Activated gamma-delta T cell treated with anti-CD3 and anti-CD28 coated beads, Interleukin-2, amount 50 U/mL, for 16 hours (primary cell): ENCODE measurements at places on chromosomes 2 and 18.
A peak's percentile ranks its signal among the peaks of the same experiment; 100 is the strongest.

DNA sequence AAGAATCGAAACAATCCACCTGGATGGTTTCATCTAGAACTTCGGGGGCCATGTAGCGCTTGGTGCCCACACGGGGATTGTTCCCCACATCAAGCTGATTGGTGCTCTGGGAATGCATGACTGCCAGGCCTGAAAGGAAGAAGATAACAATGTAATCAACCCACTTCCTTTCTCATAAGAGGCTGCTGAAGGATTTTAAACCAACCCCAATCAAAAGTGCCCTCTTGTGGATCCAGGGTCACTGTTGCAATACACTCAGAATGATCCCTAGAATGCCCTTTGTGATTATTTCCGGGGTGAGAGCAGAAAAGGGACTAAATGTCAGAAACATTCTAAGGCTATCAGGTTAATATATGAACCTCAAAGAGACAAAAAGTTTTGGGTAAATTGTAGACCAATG, 115.2 kb downstream of the ACVR1 start:
- DNase-seq, result no peak

DNA sequence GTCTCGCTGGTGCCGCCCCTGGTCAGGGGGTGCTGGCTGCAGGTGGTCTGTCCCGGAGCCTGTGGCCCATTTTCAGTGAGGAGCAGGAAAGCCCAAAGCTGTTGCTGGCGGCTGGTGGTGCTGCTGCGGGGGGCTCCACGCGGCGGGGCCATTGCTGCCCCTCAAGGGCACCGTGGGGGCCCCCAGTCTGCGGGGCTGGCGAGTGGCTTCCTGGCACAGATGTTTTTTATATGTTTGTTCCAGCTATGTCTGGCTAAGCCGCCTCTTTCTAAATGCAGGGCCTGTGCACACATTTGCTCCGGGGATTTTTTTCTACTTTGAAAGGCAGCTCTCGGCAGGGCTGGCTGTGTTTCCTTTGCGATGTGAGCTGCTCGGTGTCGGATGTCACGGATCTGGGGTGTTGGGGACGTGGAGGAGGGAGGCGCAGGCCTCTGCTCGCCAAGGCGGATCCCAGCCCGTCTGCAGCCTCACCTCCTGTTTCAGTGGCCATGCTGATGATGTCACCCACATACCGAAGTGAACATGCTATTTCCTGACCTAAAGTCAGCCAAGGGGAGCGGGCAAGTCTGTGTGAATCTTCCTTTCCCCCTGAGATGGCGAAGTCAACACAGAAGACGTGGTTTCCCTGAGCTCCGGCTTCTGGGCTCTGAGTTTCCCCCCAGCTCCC, 112.0 kb upstream of the CTDP1 start:
- no peak for DNase-seq

GRCh38 chr2:212007972-212008371, 530.6 kb downstream of the ERBB4 start:
- DNase-seq, result no peak

DNA sequence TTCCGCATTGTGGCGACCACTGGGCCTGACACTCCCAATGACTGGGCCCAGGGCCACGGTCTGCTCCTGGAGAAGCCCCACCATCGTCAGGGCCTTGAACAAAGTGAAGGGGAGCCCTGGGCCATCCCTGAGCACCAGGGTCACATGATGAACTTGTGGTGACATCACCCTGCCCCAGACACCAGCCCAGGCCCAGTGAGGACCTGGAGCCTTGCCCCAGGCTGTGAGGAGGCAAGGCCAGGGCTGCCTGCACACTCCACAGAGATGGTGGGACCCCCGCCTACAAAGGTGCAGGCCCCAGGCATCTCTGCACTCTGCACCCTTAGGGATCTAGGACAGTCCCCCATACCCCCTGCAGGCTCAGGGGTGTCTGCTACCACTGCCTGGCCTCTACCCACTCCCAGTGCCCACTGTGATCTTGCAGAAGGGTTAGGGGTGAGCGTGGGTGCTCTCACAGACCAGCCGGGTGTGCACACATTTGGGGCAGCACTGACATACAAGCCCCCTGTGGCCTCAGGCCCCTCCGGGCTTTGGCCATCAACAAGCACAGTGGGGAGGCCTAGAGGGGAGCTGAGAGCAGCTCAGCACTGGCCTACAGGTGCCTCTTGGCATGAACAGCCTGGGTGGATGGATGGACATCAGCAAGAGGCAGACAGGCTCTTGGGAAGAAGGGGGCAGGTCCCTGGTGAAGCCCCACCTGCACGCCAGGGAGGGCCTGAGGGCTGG, 624.0 kb upstream of the LRRTM4 start:
- no peak for DNase-seq

DNA sequence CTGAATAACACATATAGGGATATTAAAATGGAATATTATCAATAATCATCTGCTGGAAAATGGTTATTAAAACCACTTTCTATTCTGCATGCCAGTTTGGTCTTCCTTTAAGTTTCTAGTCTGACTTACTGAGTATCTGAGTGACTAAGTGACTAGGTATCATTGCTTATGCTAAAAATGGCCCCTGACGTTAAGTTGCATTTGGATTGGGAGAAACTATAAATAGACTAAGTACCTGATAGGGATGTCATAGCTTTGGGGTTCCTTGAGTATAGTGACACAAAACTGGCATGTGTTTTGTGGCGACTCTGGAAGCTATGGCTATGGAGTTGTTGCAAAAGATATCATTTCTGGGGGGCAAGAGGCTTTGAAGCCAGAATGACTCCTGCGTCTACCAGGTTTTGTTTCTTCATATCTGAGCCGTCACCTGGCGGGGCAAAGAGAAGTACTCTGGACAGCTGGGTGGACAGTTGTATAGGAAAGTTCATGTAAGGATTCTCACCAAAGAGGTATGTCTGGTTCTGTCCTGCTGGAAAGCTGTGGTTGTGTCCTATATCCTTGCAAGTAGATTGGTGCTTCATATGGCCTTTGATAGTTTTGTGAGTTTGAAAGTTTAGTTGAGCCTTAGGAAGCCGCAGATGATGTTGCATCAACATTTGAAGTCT, 17.9 kb downstream of the ITGAV start:
- no peak for DNase-seq

DNA sequence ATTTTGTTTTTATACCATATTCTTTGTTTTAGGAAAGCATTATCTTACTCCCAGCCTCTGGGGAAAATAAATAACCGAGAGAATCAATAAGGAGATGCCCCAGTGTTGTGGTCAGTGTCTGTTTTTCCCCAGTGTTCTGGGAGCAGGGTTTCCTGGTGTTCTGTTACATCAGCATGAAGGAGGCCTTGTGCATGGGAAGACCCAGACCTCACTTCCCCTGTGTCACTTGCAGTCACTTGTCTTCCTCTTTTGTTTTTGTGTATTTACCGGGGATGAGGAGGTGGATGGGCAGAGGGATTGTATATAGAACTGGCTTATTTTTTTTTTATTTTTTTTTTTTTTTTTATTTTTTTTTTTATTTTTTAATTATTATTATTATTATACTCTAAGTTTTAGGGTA, 45.0 kb upstream of the MGAT5 start:
- no peak for DNase-seq

DNA sequence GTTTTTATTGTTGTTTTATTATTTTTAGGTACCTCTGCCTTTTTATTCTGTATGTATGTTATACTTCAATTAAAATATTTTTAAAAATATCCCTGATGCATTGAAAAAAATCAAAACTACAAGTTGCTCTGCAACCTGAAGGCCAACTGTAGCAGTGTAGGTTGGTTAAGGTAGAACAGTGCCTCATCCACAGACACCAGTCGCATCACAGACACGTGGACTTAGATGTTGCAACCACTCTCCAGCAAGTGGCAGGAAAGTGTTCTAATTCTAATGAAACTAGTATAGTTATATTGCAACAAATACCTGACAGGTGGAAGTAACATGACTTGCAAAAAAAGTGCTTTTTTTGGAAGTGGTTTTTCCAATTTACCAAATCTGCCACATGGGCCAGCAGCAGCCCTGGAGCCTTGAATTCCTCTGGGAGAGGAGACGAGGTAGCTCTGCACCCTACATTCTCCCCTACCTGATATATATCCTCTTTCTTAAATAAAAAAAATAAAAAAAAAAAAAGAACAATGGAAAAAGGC, 28.4 kb upstream of the SLC3A1 start:
- DNase-seq, result no peak

DNA sequence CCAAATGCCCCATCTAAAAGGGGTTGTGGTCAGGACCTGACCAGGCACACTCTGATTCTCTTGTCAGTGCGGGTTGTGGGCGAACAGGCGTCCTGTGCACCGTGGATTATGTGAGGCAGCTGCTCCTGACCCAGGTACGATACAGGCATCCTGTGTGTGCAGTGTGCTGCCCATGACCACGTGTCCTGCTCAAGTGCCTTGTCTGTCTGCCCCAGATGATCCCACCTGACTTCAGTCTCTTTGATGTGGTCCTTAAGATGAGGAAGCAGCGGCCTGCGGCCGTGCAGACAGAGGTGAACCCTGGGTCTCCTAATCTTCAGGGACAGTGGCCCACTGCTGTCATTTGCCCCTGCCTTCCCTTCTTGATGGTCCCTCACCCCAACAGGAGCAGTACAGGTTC, 14.6 kb downstream of the PTPN18 start:
- no peak for DNase-seq

GRCh38 chr2:50069454-50069853, 915.1 kb upstream of the FSHR start:
- DNase-seq, result no peak

DNA sequence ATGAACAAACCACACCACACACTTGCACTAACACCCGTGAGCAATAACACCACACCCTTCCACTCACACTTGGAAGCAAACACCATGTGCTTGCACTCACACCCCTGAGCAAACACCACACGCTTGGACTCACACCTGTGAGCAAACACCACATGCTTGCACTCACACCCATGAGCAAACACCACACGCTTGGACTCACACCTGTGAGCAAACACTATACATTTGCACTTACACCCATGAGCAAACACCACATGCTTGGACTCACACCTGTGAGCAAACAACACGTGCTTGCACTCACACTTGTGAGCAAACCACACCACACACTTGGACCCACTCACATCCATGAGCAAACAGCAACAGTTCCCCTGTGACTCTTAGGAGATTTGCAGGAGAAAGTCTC, 24.4 kb downstream of the SNTG2 start:
- DNase-seq, result no peak

GRCh38 chr2:75497256-75497655, 63.5 kb downstream of the EVA1A start:
- no peak for DNase-seq

DNA sequence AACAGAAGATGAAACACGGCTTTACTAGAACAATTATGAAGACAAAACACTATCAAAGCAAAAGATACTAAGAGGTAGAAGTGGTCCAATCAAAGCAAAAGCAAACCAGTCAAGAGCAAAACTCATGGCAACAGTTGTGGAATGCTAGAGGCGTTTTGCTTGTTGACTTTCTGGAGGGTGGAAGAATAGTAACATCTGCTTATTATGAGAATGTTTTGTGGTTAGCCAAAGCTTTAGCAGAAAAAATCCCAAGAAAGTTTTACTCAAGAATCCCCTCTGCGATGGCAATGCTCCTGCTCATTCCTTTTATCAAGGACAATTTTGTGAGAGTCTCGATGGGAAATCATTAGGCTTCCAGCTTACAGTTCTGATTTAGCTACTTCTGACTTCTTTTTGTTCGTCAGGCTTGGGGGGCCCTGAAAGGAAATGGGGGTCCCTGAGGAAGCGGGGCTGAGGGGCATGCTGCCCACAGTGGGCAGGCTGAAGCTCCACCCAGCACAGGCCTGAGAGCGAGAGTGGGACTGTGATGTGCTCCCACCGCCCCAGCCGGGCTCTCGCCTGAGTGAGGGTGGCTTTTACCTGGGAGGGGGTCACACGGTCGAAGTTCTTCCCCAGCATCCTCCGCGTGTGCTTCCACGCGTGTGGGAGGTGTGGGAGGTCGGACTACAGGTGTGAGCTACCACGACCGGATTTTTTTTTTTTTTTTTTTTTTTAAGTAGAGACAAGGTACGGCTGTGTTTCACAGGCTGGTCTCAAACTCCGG, 49.0 kb upstream of the MC4R start:
- DNase-seq, result no peak

GRCh38 chr2:227482638-227483340, 10.8 kb downstream of the AGFG1 start:
- DNase-seq, result no peak

DNA sequence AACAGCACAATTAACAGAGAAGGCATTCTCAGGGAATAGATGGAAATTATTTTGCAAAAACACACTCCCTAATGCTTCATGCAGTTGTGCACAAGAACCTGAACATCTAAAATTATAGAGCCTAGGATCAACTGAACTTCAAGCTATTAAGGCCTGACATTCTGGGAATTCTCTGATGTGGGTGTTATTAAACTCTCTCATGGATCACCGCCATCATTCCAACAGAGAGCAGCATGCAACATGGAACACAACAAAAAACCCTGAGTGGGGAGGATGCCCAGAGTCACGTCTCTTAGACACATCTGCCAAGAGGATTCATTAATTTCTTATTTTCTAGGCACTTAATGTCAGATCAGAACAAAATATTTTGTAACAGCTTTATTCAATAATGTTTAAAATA, 543.8 kb downstream of the ERBB4 start:
- DNase-seq, result no peak

DNA sequence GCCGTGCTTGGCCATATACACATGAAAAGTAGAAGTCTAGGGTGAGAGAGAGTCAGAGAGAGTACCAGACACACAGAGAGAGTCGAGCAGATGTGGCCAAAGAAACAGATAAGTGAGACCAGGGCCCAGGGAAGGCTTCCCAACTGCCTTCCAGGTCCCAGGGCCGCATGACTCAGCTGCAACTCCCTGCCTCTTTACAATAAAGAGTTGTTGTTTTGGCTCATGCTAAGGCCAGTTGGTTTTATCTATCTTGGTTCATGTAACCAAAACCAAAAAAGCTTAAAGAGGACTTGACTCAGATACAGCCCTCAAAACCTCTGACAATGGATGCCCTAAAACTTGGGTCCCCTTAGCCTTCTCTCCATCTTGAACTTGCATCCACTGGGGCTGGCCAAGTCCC, 36.9 kb downstream of the REEP1 start:
- no peak for DNase-seq

GRCh38 chr2:217980036-217980435, 22.8 kb downstream of the TNS1 start:
- no peak for DNase-seq

- DNase-seq, result peak; percentile 27
Observed at GRCh38 chr2:230798769-230799399, 65.9 kb upstream of the ITM2C start.

DNA sequence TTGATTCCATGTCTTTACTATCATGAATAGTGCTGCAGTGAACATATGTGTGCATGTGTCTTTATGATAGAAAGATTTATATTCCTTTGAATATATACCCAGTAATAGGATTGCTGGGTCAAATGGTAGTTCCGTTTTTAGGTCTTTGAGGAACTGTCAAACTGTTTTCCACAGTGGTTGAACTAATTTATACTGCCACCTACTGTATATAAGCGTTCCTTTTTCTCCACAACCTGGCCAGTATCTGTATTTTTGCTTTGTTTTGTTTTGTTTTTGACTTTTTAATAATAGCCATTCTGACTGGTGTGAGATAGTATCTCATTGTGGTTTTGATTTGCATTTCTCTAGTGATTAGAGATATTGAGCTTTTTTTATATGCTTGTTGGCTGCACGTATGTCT, 641.6 kb downstream of the SUCLG1 start:
- no peak for DNase-seq

- no peak for DNase-seq
Observed at GRCh38 chr18:8847066-8847755, 141.9 kb downstream of the MTCL1 start.

- no peak for DNase-seq
Observed at GRCh38 chr2:189248141-189248540, 68.6 kb upstream of the COL5A2 start.
